Thymus (tissue), 14 donors: ENCODE measurements at places on chromosomes 5 and 9. TPM values are rescaled to one million over a fixed set of nuclear protein-coding genes. Genes with fewer than 3 reads are reported as not detected.

- DNase-seq = no peak
These were observed 92.1 kb upstream of the IER5L start for GRCh38 chr9:129270205-129270604.

DNA sequence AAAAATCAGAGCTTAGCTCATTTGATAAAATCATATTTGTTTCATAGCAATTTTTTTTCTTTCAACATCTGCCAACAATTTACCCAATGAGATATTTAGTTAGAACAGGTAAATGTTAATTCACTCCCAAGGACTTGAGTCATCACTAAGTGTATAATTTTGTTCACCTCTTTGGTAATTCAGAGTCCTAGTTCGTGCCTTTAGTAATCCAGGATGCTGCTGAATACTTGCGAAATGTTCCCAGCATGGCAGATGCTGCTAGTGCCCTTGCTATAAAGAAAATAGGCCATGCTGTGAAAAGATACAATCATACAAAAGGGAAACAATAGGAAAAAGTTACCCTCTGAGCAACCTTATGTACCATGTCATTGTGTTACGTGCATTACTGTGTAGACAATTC lies 210.5 kb downstream of the CSNK1G3 start:
- no peak for DNase-seq

The LAMC3 gene
- 0.61 TPM for total RNA-seq

DNA sequence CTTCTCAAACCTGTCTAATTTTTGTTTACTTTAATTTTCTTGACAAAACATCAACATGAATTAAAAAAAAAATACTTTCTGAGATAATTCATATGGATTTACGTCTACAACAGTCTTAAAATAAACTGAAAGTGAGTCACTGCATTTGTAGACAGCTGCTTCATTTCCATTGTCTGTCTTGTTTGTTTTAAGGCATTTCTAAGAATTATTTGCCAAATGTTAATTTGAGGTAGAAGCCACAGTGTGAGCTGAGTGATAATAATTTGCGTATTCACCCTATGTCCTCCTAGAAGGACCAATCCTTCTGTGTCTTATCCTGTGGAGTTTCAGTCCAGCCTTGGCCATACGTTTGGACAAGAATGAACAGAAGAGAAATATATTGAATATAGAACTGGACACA lies 174.5 kb downstream of the CFAP90 start:
- no peak for DNase-seq

DNA sequence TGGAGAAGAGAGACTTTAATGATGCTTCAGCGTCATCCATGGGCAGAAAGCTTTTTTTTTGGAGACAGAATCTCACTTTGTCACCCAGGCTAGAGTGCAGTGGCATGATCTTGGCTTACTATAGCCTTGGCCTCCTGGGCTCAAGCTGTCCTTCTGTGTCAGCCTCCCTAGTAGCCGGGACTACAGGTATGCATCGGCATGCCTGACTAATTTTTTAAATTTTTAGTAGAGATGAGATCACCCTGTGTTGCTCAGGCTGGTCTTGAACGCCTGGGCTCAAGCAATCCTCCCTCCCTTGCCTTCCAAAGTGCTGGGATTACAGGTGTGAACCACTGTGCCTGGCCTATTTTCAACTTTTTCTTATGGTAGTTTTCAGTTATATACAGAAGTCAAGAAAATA lies 23.2 kb downstream of the SPIN1 start:
- DNase-seq = no peak

GRCh38 chr9:27425827-27426510 lies 98.1 kb upstream of the IFNK start:
- no peak for DNase-seq

The SLC23A1 gene
- 1.1 TPM for total RNA-seq

- DNase-seq = no peak
These were observed 239.9 kb downstream of the FSTL4 start for GRCh38 chr5:133372293-133372937.

DNA sequence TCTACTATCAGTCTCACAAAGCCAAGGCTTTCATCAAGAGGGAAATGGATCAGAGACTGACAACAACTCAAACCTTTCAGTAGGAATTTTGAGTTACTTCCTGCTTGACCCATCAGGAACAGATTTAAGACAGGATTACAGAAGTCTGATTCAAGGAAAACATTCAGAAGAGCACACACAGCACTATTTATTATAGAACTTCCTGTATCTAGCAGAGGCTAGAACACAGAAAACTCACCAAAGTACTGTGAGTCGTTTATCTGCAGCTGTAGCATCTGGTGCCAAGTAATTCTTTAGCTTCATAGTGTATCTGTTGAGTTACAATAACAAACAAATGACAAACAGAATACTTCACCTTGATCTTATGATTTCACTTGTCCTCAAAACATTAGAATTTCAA lies 13.8 kb downstream of the LEAP2 start:
- DNase-seq = no peak

The NUTM2F gene
- total RNA-seq = not detected

The SSBP2 gene
- total RNA-seq = 125 TPM

GRCh38 chr9:79312686-79313421 lies 258.9 kb upstream of the TLE4 start:
- DNase-seq = no peak

GRCh38 chr9:3730511-3730922 lies 204.7 kb upstream of the RFX3 start:
- no peak for DNase-seq

The CER1 gene
- total RNA-seq = 0.05 TPM

- DNase-seq = no peak
These were observed 62.0 kb downstream of the CAVIN4 start for GRCh38 chr9:100639854-100640253.

GRCh38 chr5:56286015-56286884 lies 53.1 kb upstream of the ANKRD55 start:
- no peak for DNase-seq

- no peak for DNase-seq
These were observed 367.1 kb downstream of the CDK5RAP2 start for GRCh38 chr9:120212853-120213200.

DNA sequence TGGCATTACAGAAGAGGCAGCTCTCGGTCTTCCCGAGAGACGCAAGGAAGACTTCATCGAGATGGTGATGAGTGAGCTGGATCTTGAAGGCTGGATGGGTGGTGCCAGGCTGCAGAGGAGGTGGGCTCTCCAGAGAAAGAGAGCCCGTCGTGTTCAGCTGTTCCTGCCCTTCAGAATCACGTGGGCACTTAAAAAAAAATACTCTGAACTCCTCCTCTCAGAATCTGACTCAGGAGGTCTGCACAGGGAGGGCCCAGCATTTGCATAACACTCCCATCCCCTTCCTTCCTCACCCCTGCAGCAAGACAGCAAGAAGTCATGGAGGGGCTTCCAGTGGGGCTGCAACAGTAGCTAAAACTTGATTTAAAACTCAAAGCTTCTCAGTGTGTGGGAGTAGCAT lies 203.0 kb downstream of the ATPSCKMT start:
- DNase-seq = no peak

DNA sequence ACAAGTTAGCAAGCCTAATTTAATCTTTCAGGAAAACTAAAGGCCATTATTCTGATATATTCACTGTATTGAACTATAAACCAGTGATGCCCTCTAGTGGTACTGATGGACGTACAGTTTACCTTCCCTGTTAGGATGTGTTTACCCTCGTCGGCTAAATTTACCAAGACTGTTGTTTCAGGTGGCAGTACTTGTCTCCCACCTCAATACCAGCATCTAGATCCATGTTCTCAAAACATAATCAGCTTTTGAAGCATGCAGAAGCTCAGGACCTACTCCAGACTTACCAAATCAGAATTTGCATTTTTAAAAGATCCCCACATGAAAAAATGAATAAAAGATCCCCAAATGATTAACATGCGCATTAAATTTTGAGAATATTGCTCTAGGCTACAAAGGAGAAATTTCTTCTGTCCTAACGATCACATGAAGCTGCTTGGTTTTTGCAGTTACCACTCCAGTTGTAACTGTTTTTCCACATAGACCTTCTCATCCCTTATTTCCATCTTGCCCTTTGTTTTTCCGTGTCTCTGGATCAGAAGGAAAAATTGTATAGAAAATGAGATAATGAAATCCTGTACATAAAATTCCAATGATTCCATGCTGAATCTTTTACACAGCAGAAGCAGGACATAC lies 3.2 kb upstream of the BAAT start:
- no peak for DNase-seq

DNA sequence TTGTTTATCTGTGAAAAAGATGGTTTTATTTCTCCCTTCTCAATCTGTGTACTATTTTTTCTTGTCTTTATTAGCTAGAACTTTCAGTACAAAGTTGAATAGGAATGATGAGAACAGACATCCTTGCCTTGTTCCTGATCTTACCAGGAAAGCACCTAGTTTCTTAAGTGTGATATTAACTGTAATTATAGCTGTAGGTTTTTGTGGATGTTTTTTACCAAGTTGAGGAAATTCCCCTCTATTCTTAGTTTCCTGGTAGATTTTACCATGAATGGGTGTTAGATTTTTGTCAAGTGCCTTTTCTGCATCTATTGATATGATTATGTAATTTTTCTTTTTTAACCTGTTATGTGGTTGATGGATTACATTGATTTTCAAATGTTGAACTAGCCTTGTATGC lies 68.7 kb downstream of the KCNN2 start:
- DNase-seq = no peak

DNA sequence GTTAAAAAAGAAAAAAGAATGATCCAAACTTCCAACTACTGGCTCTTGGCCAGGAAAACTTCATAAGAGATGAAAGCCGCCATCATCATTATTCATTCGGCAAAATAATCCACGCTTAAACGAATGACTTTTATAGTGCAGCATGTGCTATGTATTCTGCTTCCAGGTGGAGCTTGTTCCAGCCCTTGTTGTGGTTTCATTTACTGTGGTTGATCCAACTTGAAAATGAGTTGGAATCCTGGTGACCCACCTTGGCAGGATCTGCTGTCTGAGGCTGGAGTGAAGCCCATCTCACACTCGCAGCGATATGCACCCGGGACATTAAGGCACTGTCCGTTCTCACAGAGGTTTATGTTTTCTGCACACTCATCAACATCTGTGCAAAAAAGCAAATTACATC lies 209.6 kb downstream of the FBN2 start:
- no peak for DNase-seq

DNA sequence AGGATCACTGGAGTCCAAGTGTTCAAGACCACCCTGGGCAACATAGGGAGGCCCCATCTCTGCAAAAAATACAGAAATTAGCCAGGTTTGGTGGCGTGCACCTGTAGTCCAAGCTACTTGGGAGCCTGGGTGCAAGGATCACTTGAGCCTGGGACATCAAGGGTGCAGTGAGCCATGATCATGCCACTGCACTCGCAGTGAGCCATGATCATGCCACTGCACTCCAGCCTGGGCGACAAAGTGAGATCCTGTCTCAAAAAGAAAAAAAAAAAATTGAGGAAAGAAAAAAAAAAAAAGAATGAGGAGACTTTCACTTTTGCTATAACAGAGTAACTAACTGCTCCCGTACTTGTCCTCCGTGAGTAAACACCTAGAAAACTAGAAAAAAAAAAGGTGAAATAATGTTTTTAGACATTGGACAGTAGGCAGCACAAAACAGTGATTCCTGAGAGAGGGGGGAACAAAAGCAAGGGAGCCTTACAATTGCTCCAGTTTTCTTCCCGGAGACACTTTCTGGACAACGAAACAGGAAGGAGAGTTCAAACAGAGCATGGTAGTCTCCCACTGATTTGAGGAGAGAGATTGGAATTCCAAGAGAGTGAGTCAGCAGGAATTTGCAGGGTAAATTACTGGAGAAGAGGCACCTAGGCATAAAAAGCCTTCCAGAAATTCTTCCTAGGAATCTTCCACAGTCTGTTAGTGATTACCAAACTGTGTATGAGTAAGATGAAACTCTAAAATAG lies 6.9 kb upstream of the ZBTB5 start:
- DNase-seq = no peak

The TRMO gene
- 28.5 TPM for total RNA-seq

The IL31RA gene
- 3.3 TPM for total RNA-seq

GRCh38 chr9:128546504-128546903 lies 5.9 kb upstream of the SPTAN1 start:
- DNase-seq = no peak

DNA sequence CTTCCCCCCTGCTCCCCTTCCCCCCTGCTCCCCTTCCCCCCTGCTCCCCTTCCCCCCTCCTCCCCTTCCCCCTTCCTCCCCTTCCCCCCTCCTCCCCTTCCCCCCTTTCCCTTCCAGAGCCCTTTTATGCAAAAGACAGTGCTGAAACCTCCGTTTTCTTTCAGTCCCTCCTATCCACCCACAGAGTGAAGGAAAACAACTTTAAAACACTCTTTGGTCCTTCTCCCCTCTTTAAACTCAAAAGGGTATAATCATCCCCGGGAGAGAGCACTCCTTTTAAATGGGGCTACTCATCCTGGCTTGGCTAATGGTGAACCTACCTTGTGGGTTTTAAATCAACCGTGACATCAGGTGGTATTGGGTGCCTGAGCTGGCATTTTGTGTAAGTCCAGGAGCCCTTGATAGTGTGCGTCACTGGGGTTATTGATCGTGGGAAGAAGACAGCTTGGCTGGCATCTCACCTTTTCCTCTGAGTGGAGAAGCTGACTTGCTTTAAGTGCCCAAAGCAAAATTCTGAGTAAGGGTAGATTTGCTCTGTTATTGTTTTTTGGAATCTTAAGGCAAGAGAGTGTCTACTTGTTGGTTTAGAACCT lies 2.7 kb downstream of the LARP1 start:
- no peak for DNase-seq

The ARHGEF39 gene
- 3.9 TPM for total RNA-seq

The TEX48 gene
- total RNA-seq = not detected
